ENCODE measurements at places on chromosomes 5 and 9.

DNA sequence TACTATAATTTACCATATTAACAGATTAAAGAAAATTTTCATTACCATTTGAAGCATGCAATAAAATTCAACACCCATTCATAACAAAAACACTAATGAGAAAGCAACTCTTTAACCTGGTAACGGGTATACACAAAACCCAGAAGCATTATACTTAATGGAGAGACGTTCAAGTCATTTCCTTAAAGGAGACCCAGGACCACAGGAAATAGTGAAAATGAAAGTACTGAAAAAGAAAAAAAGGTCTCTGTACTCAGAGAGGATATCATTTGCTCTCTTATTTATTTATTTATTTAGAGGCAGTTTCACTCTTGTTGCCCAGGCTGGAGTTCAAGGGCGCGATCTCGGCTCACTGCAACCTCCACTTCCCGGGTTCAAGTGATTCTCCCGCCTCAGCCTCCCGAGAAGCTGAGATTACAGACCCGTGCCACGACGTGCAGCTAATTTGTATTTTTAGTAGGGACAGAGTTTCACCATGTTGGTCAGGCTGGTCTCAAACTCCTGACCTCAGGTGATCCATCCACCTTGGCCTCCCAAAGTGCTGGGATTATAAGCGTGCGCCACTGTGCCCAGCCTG, 61.6 kb downstream of the SETX start:
- no peak for DNase-seq

- no peak for DNase-seq
Observed at GRCh38 chr5:159820692-159821091, 95.6 kb upstream of the ADRA1B start.

DNA sequence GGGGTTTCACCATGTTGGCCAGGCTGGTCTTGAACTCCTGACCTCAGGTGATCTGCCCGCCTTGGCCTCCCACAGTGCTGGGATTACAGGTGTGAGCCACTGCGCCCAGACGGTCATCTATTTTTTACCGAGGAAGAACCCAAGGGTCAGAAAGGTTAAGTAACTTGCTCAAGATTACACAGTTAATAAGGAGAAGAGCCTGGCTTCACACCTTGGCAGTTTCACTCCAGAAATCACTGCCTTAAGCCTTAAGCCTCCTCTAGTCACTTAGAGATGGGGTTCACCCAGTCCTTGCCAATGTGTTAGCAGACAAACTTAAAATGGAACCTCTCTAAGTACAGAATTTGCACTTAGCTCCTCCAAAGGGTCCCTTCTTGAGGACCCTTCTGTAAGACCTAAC, 116.3 kb downstream of the PTTG1 start:
- DNase-seq = no peak

DNA sequence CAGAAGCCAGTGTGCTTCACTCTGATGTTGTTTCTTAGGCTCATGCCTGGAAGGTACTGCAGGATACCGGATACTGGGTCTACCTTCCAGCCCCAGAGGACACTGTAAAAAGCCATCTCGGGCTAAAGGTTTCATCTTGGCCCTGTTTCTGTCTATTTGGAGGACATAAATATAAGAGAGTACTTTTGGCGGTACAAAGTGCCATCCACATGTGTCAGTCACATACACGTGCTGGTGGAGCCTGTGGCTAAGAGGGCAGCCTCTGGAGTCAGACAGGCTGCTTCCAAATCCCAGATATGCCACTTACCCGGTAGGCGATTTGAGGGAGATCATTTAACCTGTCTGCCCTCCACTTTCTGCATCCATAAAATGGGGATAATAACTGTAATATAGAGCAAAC, 160.4 kb downstream of the NR3C1 start:
- no peak for DNase-seq

DNA sequence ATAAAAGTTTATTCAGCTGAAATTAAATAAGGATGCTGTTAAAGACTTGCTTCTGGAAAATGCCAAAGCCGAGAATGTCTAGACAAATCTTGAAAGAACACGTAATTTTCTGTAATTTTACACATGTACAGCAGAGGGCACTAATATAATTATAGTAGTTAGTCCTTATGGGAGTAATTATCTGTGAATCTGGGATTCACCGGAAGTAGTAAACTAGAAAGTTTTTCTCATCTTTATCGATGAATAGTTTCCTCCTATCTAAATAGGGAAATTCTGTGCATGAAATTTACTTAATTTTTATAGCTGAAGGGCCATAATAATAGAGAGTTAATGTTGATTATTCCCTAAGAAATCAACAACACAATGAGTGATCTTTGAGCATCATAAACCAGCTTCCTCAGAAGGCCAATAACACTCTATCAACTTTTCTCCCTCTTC, 18.4 kb upstream of the CNTLN start:
- DNase-seq = no peak

- DNase-seq = no peak
Observed at GRCh38 chr5:116892993-116893392, 318.4 kb upstream of the SEMA6A start.
